ENCODE measurements at places on chromosomes 6 and 20. TPM values are rescaled to one million over a fixed set of nuclear protein-coding genes. Genes with fewer than 3 reads are reported as not detected.

The FNDC11 gene
- total RNA-seq: 0.37 TPM

The ABHD12 gene
- 37.3 TPM for total RNA-seq

The SLC35B3 gene
- total RNA-seq: 15.4 TPM

The DEFB124 gene
- total RNA-seq: not detected

The DDX39B gene
- 448 TPM for total RNA-seq

The RIPOR3 gene
- 2.2 TPM for total RNA-seq

The EFCAB8 gene
- under 0.01 TPM for total RNA-seq

The IBTK gene
- 43.4 TPM for total RNA-seq

The RWDD1 gene
- total RNA-seq: 29.8 TPM

The VWA7 gene
- total RNA-seq: under 0.01 TPM

The MLN gene
- total RNA-seq: not detected

The RALGAPA2 gene
- 5.7 TPM for total RNA-seq

The RAB44 gene
- total RNA-seq: not detected

The TMC2 gene
- total RNA-seq: under 0.01 TPM

The BMP6 gene
- 4.7 TPM for total RNA-seq

The ZNF334 gene
- 0.37 TPM for total RNA-seq

The PTCHD4 gene
- total RNA-seq: 5.5 TPM

The DEFB132 gene
- total RNA-seq: not detected

The NKX2-4 gene
- total RNA-seq: not detected

The TMEM170B gene
- total RNA-seq: 2.9 TPM

The GABRR1 gene
- not detected for total RNA-seq

The MAP7 gene
- total RNA-seq: 0.37 TPM

The RPL10A gene
- total RNA-seq: 2,963 TPM

The OVOL2 gene
- total RNA-seq: not detected

The GPR6 gene
- total RNA-seq: not detected

The CRYBG1 gene
- total RNA-seq: 132 TPM

All from subcutaneous preadipocyte (primary cell).